ENCODE measurements at places on chromosomes 6 and 20. TPM values are rescaled to one million over a fixed set of nuclear protein-coding genes. Genes with fewer than 3 reads are reported as not detected.

DNA sequence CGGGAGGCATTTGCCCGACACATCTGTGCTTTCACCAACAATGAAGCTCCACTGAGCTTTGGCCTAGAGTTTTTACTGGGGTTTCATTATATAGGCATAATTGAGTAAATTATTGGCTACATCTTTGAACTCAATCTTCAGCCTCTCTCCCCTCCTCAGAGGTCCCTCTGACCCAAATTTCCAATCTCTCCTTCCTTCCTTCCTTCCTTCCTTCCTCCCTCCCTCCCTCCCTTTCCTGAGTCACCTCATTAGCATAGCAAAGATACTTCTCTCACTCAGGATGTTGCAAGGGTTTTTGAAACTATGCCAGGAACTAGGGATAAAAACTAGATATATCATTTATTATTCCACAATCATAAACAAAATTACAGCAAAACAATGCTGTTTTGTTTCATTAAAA lies 238.2 kb upstream of the PRND start:
- no peak for DNase-seq

Gene PRR18
- 0.05 TPM for total RNA-seq

DNA sequence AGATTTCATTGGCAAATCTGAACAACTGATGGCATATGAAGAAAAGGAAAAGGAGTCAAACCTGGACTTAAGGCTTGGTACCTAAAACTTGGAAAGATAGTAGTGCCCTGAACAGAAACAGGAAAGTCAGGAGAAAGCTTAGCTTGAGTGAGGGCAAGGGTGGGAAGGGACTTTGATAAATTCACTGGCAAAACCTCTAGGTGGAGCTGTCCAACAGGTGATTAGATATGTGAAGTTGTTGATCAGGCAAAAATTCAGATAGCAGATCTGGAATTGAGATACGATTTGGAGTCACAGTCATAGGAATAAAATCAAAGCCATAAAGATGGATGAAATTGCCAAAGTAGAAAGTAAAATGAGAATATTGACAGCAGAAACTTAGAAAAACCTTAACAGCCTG lies 16.1 kb upstream of the ZNF292 start:
- DNase-seq, result peak; percentile 26

Gene FBXO9
- 46.6 TPM for total RNA-seq

Gene CBFA2T2
- 7.5 TPM for total RNA-seq

Gene SPATS1
- not detected for total RNA-seq

DNA sequence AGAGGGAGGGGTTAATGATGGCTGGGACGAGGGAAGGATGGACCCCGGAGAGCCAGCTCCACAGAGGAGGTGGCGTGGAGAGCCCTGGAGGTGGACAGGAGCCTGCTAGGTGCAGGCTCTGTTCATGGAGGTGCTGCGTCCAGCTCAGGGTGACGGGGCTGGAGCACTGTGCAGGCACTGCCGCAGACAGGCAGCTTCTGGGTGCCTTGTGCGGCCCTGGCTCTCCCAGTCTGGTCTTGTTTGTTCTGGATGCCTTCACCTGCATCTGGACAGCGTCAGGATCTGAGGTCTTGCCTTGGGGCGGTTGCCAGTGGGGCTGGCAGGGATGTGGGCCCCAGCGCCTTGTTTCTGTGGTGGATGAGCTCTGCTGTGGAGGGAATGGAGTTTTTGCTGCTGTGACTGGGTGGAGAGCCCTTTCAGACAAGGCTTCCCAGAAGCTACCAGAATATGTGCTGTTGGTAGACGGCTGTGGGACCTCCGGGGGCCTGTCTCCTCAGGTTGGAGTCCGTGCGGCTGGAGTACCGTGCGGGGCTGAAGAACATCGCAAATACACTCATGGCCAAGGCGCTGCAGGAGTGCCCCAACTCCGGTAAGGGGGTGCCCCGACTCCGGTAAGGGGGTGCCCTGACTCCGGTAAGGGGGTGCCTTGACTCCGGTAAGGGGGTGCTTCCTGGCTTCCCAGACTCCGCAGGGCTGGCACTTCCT lies 7.8 kb upstream of the C20orf204 start:
- no peak for DNase-seq

Gene TFEB
- 10.8 TPM for total RNA-seq

Gene MBOAT1
- total RNA-seq, result 2.2 TPM

- no peak for DNase-seq
Measured at GRCh38 chr6:2117447-2117846, 128.0 kb downstream of the GMDS start.

DNA sequence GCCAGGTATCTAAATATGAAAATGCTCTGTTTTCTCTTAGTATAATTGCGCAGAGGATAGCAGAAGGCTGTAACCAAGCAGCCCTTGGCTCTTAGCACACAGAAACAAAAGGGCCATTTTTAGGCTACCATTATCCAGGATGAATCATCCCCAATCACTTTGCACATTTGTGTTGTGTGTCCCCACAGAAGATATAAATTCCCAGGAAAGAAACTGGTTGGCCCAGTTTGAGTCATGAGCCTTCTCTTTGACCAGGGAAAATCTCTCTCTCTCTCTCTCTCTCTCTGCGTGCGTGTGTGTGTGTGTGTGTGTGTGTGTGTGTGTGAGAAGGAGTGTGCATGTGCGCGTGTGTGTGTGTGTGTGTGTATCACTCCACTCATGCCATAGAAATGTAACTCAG lies 178.5 kb downstream of the FRK start:
- DNase-seq, result no peak

GRCh38 chr6:28251661-28252008 lies 434 bp downstream of the ZKSCAN4 start:
- no peak for DNase-seq

- no peak for DNase-seq
Measured at GRCh38 chr6:124703541-124703940, 258.7 kb upstream of the RNF217 start.

DNA sequence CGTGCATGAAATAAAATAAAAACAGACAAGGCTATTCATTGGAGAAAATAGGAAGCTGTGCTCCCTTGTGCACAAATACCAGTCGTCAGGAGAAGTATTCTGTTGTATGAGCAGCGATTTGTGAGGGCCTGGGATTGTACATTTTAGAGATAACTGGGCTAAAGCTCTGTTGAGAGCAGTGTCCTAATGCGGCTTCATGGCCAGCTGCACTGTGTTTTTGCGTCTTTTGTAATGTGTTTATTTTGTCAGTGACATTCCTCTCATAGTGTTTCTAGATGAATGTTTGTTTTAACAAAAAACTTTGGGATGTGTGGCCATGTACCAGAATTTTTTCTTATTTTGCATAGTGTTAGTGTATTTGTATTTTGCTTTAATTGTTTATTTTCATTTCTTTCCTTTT lies 14.8 kb downstream of the ERMARD start:
- no peak for DNase-seq

DNA sequence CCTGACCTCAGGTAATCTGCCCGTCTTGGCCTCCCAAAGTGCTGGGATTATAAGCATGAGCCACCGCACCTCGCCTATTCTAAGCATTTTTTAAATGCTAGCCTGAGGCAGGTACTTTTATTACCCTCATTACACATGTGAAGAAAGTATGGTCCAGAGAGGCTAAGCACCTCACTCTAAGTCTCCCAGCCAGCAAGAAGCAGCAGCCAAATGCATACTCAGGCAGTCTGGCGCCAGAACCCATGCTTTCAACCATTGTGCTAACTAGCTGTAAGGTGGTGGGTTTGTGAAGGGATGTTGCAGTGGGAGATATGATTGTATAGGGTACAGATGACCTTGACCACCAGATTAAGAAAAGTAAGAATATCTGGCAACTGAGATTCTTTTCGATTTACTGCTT lies 26.1 kb upstream of the RIPOR2 start:
- DNase-seq, result no peak

DNA sequence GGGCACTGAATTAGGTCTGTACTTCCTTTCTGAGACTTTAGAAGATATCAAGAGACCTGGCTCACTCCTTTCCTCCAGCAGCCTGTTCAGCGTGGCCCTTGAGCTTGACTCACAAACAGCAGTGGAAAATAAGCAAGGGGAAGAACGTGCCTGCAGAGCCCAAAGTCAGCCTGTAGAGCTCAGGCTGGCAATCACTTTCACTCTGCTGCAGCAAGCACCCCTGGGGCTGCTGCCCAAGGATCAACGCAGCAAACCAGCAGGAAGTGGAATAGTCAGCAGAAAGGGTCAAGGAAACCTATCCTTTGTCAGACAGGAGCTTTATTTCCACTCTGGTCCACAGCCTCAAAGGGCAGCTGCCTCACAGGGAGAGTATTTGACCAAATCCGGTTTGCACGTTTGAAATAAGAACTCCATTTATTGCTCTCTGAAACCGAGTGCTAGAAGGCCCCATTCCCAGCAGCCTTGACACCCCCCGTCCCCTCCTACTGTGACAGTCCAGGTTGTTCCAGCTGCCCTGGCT lies 77.4 kb downstream of the PRDM1 start:
- DNase-seq, result peak; percentile 40

DNA sequence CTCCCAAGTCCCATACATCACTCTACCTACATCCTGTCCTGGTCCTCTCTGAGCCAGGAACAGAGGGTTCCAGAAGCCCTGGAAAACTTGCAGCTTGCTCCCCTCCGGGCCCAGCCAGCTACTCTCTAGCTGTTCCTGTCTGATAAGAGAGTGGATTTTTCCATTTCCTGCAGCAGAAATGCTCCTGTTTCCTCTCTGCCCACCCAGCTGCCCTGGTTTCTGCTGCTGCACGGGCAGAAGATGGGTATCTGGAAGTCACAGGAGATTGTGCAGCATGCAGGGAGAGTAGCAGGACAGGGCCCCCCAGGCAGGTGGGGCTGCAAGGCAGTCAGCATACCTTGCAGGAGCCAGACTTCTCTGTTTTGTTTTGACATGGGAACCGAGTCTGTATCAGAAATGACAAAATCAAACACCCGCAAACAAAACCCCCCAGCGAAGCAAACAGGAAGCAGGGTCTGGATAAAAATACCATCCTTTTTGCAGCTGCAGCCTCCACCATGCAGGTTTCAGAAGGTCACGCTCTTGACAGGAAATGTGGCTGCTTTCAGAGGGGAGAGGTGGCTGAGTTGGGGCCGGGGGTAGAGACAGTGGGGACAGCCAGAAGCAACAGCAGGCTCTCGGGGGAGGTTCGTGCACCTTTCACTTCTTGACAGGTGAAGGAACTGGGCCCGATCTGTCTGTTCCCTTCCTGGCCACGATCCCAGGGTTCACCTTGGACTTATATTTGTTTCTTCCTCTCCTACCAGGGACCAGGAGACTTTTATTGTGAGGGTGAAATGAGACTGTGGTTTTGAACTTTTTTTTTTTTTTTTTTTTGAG lies 50.8 kb upstream of the FAM83D start:
- DNase-seq, result peak; percentile 36

Gene DST
- total RNA-seq, result 4.7 TPM

- DNase-seq, result no peak
Measured at GRCh38 chr6:33061987-33062386, 11.5 kb downstream of the HLA-DPA1 start.
